ENCODE measurements at places on chromosomes 11 and 22. TPM values are rescaled to one million over a fixed set of nuclear protein-coding genes. Genes with fewer than 3 reads are reported as not detected.

The LDLRAD3 gene
- 0.19 TPM for total RNA-seq

The EMID1 gene
- total RNA-seq = not detected

DNA sequence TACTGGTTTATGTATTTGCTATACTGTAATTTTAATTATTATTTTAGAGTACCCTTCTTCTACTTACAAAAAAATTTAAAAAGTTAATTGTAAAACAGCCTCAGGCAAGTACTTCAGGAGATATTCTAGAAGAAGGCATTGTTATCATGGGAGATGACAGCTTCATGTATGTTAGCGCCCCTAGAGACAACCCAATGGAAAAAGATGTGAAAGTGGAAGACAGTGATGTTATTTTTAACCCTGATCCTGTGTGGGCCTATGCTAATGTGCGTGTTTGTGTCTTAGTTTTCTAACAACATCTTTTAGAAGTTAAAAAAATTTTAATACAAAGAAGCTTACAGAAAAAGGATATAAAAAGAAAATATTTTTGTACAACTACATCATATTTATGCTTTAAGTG is 205.0 kb downstream of the FAM76B start:
- peak; percentile 62 for ATAC-seq

DNA sequence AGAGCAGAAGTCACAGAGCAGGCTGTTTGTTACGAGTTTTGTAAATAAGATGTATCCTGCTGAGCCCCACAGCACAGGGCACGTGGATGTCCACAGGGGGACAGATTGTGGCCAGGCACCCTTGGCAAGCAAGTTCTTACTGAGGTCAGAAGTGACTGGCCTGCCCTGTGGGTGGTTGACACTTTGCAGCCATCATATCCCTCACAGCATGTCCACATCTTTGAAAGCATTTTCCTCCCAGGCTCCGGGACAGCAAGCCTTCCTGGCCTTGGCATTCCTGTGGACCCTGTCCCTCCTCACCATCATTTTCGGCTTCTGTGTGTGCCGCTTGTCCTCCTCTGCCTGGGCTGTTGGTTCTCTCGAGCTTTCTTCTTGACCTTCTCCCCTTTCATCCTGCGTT is 189.5 kb downstream of the TBC1D22A start:
- ATAC-seq = no peak

- ATAC-seq = no peak
Observed at GRCh38 chr11:23856654-23857053, 640.2 kb upstream of the LUZP2 start.

DNA sequence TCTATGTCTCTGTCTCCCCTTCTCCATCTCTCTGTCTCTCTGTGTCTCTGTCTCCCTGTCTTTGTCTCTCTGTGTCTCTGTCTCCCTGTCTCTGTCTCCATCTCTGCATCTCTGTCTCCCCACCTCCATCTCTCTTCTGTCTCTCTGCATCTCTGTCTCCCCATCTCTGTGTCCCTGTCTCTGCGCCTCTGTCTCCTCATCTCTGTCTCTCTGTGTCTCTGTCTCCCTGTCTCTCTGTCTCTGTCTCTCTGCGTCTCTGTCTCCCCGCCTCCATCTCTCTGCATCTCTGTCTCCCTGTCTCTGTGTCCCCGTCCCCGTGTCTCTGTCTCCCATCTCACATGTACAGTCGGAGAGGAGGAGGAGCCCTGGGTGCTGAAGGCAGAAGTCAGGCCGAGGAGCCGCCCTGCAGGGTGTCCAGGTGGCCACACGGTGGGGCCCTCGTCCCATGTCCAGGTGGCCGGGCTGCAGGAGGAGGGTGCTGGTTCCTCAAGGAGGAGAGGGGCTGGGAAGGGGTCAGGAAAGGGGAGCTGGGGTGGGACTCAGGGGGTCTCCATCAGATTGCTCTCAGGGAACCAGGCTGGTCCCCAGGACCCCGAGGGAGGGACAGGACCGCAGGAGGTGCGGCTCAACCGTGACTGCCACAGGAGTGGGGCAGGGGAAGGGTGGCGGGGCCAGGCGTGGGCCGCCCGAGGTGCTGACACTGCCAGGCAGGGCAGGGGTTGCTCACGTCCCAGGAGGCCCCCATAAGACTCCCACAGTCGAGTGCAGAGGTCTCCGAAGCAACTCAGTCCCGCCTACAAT is 25.6 kb upstream of the TH start:
- peak; percentile 87 for ATAC-seq

GRCh38 chr11:59273373-59273841 is 60.7 kb upstream of the MPEG1 start:
- ATAC-seq = peak; percentile 16

DNA sequence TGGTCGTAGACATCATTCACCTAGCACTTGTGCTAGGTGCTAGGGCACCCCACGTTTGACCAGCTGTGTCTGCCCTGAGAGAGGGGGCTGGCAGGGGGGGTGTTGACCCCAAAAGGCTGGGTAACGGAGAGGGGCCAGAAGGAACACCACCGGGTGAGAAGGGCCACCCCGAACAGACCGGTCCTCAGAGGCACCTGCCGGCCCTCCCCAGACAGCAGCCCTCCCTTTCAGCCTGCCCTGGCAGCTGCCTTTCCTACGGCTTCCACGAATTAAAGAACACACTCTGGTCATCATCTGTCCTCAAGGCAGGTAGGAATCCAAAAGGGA is 977 bp upstream of the KCNJ5 start:
- ATAC-seq = peak; percentile 5

The WNT7B gene
- total RNA-seq = not detected

DNA sequence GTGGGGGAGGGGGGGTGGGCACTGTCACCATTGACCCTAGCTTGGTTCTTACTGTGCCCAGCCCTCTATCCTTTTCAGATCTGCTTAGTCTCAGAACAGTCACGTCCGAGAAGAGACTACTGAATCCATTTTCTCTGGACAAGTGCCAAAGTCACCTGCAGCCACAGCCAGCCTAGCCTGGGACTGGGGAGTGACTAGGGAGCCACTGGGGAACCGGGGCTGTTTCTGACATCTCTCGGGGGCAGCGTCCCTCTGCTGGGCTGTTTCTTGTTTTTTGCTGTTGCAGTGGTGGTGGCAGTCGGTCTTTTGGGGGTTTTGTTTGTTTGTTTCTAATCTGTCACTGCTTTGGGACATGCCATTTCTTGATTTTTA is 8.7 kb downstream of the SLC37A2 start:
- ATAC-seq = no peak

- ATAC-seq = no peak
Observed at GRCh38 chr11:44016131-44016530, 31.6 kb upstream of the ACCSL start.

DNA sequence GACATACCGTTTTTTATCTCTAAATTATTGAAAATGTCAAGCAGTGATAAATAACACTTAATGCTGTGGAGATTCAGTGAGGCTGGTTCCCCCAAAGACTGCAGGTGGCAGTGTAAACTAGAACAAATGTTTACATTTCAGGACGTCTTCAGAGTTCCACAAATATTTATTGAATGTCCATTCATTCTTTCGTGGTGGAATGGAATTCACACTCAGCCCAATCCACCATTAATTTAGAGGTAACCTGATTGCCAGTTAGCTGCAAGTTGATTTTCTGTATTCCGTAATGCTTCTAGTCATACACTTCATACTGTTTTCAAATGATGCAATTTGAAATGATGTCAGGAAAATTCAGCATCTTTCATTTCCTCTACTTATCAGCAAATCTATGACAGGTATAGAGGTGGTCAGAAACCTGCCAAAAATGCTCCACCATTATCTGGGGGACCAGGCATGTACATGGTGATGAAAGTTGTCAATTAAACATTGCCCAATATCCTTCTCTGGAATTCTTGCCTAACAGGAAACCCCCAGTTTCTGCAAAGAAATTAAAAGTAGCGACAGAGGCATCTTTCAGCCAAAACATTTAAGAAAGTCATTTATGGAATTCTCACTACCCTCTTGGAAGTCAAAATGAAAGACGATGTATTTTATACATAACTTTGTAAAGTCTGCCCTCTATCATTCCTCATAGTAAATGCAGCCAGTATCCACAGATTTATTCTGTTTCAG is 94.3 kb upstream of the BMAL1 start:
- peak; percentile 68 for ATAC-seq

The SPTBN2 gene
- 0.37 TPM for total RNA-seq

- ATAC-seq = no peak
Observed at GRCh38 chr22:17491090-17491640, 72.1 kb upstream of the SLC25A18 start.

The BRMS1 gene
- total RNA-seq = 41.7 TPM

- no peak for ATAC-seq
Observed at GRCh38 chr11:133903056-133903455, 53.7 kb downstream of the IGSF9B start.

The RFPL1 gene
- not detected for total RNA-seq

The OR8G5 gene
- total RNA-seq = not detected

DNA sequence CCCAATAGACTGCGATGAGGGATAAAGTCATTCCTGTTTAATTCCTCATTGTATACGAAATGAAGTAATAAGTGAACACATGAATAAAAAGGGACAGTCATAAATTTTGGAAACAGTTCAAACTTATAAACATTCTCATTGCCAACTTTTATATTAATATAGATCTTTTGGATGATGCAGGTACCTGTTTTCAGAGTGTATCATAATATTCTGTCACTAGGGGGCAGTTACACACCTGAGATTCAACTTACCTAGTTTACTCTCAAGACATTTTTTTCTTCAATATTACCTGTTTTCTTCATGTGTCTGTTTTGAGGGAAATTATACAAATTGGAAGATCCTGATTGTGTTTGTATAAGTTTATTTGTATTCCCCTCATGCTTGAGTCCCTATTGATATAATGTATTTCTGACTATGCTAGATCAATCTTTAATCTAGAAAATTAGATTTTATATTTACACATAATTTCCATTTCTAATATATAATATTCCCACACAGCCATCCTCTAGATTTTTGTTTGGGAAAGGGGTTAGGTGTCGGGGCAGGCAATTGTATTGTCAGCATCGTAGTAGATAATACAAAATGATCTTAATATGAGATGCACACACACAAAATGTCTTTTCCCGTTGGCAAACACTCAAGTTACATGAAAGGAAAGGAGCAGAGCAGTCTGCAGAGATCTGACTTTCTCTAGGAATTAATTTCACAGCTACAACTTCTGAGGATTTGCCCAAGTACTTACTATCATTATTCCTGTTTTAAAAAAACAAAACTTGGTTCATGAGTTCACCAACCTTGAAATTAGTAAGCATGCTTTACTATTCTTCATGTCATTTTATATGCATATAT is 18.4 kb downstream of the FDX1 start:
- no peak for ATAC-seq

The VWCE gene
- total RNA-seq = 11.1 TPM

- ATAC-seq = no peak
Observed at GRCh38 chr11:69572233-69572860, 68.6 kb upstream of the CCND1 start.

- no peak for ATAC-seq
Observed at GRCh38 chr11:19647816-19648215, 64.8 kb upstream of the NAV2 start.

The OR51B4 gene
- total RNA-seq = not detected

GRCh38 chr11:72553706-72554105 is 119.4 kb upstream of the CLPB start:
- ATAC-seq = no peak

- peak; percentile 60 for ATAC-seq
Observed at GRCh38 chr11:18727479-18728236, 1.7 kb upstream of the IGSF22 start.

The SPON1 gene
- 0.06 TPM for total RNA-seq

The P2RY2 gene
- not detected for total RNA-seq

The DRD4 gene
- total RNA-seq = 3.8 TPM

GRCh38 chr11:76770642-76771445 is 12.3 kb upstream of the TSKU start:
- ATAC-seq = peak; percentile 83

DNA sequence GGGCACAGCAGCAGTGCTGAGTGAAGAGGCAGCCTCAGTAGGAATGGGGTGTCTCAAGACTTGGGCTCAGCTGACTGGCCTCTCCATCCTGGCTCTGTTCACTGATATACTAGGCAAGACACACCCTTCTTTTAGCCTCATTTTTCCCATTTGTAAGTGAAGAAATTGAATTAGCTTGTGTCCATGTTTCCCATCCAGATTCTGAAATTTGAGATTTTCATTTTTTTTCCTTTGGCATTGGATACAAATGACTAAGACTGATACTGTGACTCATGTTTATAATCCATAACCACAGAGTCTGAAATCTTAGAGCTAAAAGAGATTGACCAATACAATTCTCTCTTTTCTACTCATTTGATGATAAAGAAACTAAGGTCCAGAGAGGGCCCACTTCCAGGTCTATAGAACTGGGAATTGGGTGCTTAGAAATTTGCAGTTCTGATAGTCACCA is 110.9 kb downstream of the KCNC1 start:
- no peak for ATAC-seq

DNA sequence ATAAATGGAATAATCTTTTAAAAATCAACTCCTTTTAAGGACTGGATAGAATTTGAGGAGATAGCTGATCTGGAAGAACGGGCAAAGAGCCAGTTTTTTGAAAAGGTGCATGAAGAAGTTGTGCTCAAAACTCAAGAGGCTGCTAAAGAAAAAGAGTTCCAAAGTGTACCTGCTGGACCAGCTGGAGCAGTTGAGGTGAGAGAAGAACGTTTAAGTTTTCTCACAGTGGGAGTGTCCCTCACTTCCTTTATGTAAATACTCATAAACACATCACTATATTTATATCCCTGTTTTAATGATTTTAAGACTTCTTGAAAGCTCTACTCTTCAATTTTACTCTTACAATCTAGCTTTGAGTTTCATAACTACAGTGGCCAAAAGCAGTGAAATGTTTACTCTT is 11.7 kb upstream of the ANKRD42 start:
- no peak for ATAC-seq

DNA sequence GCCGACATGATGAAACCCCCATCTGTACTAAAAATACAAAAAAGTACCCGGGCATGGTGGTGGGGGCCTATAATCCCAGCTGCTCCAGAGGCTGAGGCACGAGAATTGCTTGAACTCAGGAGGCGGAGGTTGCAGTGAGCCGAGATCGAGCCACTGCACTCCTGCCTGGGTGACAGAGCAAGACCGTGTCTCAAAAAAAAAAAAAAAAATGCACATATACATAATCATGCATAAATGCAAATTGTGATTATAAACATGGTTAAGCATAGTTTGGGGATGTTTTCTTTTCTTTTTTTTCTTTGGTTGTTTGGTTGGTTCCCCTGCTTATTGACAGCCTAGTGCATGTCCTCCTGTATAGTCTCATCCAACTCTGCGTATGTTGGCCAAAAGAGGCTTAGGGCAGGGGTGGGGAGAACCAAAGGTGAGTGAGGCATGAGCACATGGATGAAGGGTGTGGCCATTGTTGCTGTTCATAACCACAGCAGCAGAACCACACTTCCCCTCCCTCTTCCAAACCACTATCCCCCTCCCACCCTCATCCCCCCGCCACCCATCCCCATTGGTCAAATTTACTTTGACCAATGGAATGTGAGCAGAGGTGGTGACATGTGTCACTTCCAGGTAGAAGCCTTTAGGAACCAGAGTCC is 6.9 kb upstream of the VPS37C start:
- no peak for ATAC-seq
